ENCODE measurements at places on chromosomes 5 and 9. TPM values are rescaled to one million over a fixed set of nuclear protein-coding genes. Genes with fewer than 3 reads are reported as not detected.

HTR4 gene
- total RNA-seq: not detected

TNFSF15 gene
- total RNA-seq: 0.32 TPM

TRPM3 gene
- not detected for total RNA-seq

C8G gene
- not detected for total RNA-seq

PCDHGB5 gene
- total RNA-seq: 23.0 TPM

DPM2 gene
- total RNA-seq: 6.2 TPM

DAB2IP gene
- 16.7 TPM for total RNA-seq

EIF4EBP3 gene
- 1.6 TPM for total RNA-seq

CD14 gene
- total RNA-seq: 3.2 TPM

FYB1 gene
- total RNA-seq: under 0.01 TPM

RASGEF1C gene
- not detected for total RNA-seq

BTNL8 gene
- total RNA-seq: not detected

SPOCK1 gene
- total RNA-seq: 1.6 TPM

TYRP1 gene
- under 0.01 TPM for total RNA-seq

ORM2 gene
- not detected for total RNA-seq

C5orf58 gene
- not detected for total RNA-seq

PIP5KL1 gene
- 0.97 TPM for total RNA-seq

CYLC2 gene
- not detected for total RNA-seq

SPATA31C1 gene
- not detected for total RNA-seq

OTP gene
- total RNA-seq: not detected

UGT3A2 gene
- not detected for total RNA-seq

FIBCD1 gene
- total RNA-seq: not detected

INSL4 gene
- total RNA-seq: not detected

PCDHA12 gene
- not detected for total RNA-seq

CDO1 gene
- total RNA-seq: 0.63 TPM

TERT gene
- total RNA-seq: not detected

PROB1 gene
- 5.8 TPM for total RNA-seq

BARHL1 gene
- total RNA-seq: not detected

All from bladder microvascular endothelial cell (primary cell).